AG20443 (cell line): ENCODE measurements at places on chromosomes 12 and 14.

DNA sequence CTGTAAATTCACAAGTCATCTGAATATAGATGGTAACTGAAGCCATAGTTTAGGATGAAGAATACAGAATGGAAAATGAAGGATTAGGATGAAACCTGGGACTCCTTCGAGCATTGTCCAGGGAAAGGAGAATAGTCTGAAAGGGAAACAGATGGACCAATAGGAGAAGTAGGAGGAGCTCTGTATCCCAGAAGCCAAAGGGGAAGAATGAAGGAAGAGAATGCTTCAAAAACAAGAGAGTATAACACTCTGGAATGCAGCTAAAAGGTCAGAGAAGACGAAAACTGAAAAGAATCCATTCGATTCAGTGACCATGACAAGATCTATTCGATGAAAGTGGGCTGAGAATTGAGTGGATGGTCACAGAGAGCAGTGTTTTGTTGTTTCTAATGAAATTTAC, 1.0 kb downstream of the GMFB start:
- DNase-seq: peak; percentile 78

GRCh38 chr14:76337635-76338545, 38.0 kb upstream of the ESRRB start:
- peak; percentile 18 for DNase-seq

DNA sequence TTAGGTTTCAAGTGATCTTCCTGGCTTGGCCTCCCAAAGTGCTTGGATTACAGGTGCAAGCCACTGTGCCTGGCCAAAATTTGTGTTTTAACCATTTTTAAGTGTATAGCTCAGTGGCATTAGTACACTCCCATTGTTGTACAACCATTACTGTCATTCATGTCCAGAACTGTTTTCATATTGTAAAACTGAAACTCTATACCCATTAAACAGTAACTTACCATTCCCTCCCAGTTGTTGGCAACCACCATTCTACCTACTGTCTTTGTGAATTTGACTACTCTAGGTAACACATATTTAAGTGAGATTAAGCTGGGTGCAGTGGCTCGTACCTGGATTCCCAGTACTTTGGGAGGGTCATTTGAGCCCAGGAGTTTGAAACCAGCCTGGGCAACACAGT, 67.3 kb upstream of the KCNH3 start:
- DNase-seq: no peak

- DNase-seq: no peak
Observed at GRCh38 chr12:84572196-84572595, 340.4 kb downstream of the SLC6A15 start.

DNA sequence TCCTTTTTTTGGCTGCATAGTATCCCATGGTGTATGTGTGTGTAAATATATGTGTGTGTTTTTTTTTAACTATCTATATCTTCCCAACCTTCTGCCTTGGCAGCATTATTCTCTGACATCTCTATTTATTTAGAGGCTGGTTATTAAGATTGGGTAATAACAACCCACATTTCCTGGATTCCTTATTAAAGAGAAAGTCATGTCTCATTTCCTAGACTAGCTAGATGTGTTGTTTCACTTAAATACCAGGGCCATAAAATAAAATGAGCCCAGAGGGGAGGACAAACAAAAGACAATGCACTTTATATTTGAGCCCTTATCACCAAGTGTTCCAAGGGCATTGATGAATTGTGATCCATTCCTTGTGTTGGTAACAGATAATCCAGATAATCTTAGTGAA, 169.1 kb downstream of the SLC5A8 start:
- no peak for DNase-seq

DNA sequence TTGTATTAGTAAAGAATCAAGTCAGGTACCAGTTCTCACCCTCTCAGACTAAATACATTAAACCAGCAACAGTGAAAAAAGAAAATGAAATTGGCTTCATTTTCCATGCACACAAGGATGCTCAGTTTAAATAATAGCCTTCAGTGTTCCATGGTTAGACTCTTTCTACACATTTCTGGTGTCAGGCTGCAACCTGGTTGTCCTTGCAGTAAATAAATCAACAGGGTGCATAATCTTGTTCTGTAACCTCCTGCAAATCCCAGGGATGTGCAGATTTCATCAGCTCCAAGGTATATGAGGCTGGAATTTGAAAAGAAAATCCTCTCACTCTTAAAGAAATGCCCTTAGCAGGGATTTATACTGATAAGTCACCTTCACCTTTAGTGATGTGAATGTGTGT, 46.7 kb upstream of the BTG1 start:
- DNase-seq: no peak

DNA sequence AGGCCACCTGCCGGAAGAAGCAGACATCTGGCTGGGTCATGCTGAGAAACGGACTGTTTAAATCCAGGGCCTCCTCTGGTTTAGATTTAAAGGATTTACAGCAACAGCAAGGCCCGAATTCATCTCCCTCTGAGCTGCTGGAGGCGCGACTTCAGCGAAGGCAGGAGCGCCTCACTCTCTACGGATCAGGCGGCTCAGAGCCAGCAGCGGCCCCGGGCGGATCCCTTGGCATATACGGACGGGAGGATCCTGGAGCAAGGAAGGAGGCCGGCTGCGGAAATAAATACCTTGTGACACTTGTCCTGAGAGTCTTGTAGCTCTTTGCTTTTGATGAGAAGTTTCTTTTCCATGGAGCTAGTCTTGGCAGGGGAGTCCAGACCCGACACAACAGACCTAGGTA, 92.4 kb downstream of the CIT start:
- DNase-seq: no peak

- peak; percentile 74 for DNase-seq
Observed at GRCh38 chr14:77033622-77034589, 5.4 kb upstream of the IRF2BPL start.

DNA sequence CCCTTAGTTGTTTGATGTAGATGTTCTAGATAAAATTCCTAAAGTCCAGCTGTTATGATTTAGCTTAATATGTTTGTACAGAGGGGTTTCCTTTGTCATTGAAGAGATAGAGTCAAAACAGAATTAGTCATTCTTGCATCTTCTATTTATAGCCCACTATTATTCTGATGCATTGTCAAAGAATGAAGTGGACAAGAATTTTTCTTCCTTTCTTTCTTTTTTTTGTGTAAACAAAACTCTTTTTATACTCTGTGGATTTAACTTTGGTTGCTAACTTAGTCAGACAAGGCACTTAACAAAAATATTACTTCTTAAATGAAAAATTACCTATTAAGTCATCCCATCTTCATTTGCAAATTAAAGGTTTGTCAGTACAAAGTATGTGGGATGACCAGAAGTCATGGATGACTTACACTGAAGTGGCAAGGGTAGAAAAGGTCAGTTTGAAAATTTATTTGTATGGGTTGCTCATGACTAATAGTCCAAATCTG, 215.6 kb upstream of the DDHD1 start:
- DNase-seq: peak; percentile 44

- no peak for DNase-seq
Observed at GRCh38 chr14:31122098-31122611, 85.4 kb downstream of the HECTD1 start.

- DNase-seq: no peak
Observed at GRCh38 chr12:3761116-3761735, 8.3 kb upstream of the CRACR2A start.

- DNase-seq: no peak
Observed at GRCh38 chr12:109580272-109580671, 6.7 kb downstream of the MVK start.

- DNase-seq: no peak
Observed at GRCh38 chr12:23540572-23540971, 408.9 kb downstream of the SOX5 start.

DNA sequence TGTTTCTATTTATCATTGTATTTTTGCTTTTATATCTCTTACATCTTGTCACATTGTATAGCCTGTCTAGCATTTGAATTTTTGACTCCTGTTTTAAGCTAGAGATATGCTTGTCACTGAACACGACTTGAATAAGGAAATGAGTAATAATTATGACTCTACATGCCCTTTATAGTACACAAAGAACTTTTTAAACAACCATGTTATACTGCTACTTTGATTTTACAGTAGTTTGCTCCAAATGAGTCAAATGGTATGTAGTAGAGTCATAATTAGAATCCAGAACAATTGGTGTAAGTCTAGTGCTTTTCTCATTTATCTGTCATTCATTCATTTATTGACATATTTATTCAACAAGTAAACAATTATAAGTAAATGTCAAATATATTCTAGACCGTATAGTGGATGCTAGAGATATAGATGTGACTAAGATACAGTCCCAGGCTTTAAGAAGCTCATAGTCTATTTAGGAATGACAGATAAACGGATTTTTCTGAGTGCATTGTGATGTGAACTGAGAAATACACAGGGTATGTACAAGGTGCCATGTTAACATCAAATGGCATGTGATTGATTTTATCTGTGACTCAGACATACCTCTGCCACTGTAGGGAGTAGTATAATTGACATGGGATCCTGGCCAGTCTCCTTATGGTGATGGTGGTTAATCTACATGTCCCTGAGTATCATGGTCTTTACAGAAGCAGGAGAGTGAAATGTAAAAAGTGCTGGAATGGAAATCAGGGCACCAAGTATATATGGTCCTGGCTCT, 799.7 kb downstream of the DIO2 start:
- DNase-seq: no peak

DNA sequence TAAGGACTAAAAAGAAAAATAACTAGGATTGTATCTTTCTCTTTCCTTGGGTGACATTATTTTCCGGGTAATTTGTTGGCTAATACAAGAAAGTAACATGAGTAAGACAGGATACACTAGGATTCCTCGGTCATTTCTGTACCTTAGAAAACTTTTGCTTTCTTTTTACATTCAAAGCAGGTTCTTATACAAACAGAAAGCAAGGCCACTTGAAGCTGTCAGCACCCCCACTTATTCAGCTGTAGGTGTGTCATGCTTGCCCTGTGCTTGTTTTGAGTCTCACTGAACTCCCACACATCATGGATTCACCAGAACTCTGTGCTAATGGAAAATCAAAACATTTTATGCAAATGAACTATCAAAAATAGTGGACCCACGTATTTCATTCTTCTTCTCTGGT, 266.8 kb upstream of the CLEC14A start:
- DNase-seq: no peak

DNA sequence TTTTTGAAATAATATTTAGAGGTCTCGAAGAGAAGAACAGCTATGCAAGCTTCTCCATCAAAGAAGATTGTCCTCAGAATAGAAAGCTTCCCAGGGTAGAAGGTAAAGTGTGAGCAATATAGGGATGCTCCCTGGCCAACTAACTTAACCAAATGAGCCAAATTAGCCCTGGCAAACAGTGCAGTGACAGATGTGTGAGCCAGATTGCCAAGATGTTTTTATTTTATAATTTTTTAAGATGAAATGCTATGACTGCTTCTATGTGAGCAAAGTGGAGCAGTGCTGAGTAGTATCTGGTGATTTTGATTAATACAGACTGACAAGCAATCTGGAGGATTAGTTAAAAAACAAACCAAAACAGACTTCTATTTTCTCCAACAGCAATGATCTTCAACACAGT, 202.1 kb downstream of the NOVA1 start:
- no peak for DNase-seq

DNA sequence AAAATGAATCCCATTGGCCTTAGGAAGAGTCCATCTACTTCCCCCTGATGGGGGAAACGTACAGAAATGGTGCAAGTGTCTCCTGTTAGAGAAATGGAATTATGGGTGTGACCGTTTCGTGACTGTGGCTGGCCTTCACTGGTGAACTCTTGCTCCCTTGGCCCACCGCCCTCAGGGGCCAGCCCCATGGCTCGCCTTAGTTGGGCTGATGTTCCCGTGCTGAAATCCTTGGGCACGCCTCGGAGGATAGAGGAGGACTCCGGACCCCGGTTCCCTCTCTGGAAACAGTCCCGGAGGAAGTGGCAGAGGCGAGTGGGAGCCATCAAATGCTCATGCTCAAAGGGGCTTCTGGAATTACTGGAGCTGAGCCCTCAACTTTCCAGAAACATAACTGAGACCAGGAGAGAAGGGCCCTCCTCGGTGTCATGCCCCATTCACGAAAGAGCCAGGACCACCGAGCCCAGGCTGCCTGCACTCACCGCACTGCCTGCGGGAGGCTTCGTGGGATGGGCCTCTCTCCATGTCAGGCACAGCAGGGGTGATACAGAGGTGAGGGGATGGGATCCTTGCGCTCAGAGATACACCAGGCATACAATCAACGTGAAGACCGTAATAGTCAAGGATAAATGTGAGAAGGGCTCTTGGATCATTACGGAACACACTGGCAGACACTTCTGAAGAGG, 10.1 kb upstream of the CACNA2D4 start:
- DNase-seq: no peak

- no peak for DNase-seq
Observed at GRCh38 chr12:44157359-44157758, 321.5 kb downstream of the TMEM117 start.

GRCh38 chr14:79734151-79734550, 477.2 kb downstream of the DIO2 start:
- no peak for DNase-seq

GRCh38 chr14:68359022-68359836, 433.6 kb downstream of the ZFP36L1 start:
- no peak for DNase-seq

DNA sequence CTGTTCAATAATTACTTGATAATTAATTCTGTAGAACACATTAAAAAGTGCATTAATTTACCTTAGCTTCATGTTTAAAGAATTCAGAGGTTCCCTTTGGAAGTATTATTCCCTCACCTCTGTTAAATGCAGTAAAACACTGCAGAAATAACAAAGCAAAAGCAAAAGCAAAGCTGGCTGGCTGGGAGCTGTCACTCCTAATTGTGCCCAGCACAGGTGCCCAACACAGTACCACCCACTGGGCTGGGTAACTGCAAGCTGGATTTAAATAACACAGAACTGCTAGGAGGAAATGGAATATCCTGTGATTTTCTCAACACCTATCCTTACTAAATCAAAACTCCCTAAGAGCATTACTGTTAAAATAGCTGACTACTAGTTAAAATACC, 72.6 kb downstream of the SLC2A13 start:
- no peak for DNase-seq

DNA sequence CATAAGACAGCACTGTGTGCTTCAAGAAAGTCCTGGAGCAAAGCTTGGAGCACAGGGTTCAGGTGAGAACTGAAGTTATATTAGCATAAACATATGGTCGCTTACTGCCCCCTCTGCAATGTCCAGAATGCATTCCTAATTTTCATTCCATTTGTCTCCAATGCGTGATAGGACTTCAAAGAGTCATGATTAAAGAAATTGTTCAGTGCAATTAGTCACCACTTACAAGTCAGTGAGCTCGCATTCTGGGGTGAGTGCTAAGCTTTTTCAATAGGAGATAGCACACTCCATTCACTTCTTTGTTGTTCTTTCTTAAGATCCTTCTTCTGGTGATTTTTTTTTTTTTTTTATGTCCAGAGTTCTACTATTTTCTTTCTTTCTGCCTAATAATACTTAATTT, 398.4 kb downstream of the SYT1 start:
- DNase-seq: no peak
